B cell (primary cell): ENCODE measurements at places on chromosomes 12 and 14. TPM values are rescaled to one million over a fixed set of nuclear protein-coding genes. Genes with fewer than 3 reads are reported as not detected.

The PTGR2 gene
- polyA plus RNA-seq = 1.2 and 1.4 TPM in 2 replicates

The SERPINA10 gene
- polyA plus RNA-seq = not detected in 2 replicates

The ZNF385A gene
- 4.9 and 6.6 TPM in 2 replicates for polyA plus RNA-seq

The RND1 gene
- 7.3 and 14.9 TPM in 2 replicates for polyA plus RNA-seq

The OTX2 gene
- polyA plus RNA-seq = not detected in 2 replicates

The TAS2R7 gene
- polyA plus RNA-seq = not detected in 2 replicates

The ESYT1 gene
- polyA plus RNA-seq = 132 and 162 TPM in 2 replicates

The CLEC1B gene
- polyA plus RNA-seq = not detected in 2 replicates

The ALG10B gene
- polyA plus RNA-seq = 4.4 and 5.2 TPM in 2 replicates

The TOMM20L gene
- not detected in 2 replicates for polyA plus RNA-seq

The CCDC197 gene
- not detected in 2 replicates for polyA plus RNA-seq

The DLST gene
- polyA plus RNA-seq = 73.1 and 104 TPM in 2 replicates

The CLEC6A gene
- 0.07 TPM in 1 of 2 replicates, not detected in the other for polyA plus RNA-seq

The KCNK10 gene
- not detected in 2 replicates for polyA plus RNA-seq

The CLECL1 gene
- 18.5 and 30.7 TPM in 2 replicates for polyA plus RNA-seq

The CCNB1IP1 gene
- polyA plus RNA-seq = 48.8 and 56.4 TPM in 2 replicates

The CCDC38 gene
- polyA plus RNA-seq = 0.09 TPM in 1 of 2 replicates, not detected in the other
